ENCODE measurements at places on chromosomes 3 and 15.

- DNase-seq, result peak; percentile 67
Measured at GRCh38 chr3:174387736-174388135, 471.4 kb upstream of the NAALADL2 start.

GRCh38 chr3:177468331-177468730 is 271.0 kb upstream of the TBL1XR1 start:
- peak; percentile 100 for DNase-seq

GRCh38 chr3:124396339-124396950 is 333.8 kb upstream of the UMPS start:
- no peak for DNase-seq

DNA sequence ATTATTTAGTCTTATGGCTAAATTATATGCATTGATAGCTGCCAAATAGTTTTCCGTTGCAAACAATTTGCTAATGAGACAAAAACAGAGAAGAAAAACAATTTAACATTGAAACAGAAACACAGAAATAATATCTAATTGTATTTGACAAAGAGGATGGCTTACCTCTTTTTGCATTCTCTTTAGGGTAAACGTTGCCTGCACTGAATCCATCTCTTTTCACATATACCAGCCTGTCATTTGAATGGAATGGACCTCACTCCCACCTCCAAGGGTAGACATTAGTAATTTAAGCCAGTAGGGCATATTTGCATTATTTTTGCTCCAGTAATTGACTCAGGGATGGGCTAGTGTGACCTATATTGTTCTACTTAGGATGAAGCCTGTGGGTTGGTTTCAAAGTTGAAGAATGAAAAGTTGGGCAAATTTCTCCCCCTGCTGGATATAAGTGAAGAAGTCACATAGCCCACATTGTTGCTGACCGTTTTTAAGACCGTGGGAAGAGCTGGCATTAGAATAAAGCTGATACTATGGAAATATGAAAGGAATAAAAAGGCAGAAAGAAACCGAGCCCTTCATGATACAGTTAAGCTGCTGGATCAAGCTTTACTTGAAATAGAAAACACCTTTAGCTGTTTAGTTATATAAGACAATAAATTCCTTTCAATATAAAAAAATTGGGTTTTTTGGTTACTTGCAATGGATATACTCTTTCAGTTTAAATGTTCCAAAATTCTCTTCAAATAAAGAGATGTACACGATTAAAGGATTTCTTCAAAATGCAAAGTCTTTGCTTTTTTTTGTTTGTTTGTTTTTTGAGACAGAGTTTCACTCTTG is 26.9 kb downstream of the PIERCE2 start:
- peak; percentile 53 for DNase-seq

- DNase-seq, result no peak
Measured at GRCh38 chr3:70985572-70985971, 598.0 kb downstream of the FOXP1 start.

GRCh38 chr3:143819890-143820289 is 28.4 kb downstream of the SLC9A9 start:
- no peak for DNase-seq

- DNase-seq, result peak; percentile 93
Measured at GRCh38 chr15:71136159-71136783, 21.0 kb downstream of the THSD4 start.

DNA sequence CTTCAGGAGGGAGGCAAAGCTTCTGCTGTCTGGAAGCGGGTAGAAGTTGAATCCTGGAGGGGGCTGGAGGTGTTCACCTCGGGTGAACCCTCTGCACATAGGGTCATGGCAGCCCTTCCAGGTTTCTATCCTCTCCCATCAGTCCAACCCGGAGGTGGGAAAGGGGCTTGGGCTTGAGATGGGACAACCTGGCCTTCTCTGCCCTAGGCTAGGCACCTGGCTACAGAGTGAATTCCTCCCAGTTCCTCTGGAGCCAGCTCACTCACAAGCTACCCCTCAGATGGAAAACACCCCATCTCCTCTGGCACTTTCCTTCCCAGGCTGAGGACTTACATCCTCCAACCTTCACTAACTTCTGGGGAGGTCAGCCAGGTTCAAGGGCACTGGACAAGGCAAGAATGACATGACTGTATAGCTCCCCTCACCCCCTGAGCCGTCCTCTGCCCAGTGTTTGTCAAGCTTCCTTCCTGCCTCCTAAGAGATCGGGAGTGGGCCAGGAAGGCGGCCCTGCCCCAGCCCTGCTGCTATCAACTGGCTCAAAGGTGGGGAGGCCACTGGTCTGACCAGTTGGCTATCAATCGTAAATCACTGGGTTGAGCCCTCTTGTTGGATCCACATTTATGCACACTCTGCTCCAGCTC is 45.8 kb downstream of the KLF15 start:
- no peak for DNase-seq

DNA sequence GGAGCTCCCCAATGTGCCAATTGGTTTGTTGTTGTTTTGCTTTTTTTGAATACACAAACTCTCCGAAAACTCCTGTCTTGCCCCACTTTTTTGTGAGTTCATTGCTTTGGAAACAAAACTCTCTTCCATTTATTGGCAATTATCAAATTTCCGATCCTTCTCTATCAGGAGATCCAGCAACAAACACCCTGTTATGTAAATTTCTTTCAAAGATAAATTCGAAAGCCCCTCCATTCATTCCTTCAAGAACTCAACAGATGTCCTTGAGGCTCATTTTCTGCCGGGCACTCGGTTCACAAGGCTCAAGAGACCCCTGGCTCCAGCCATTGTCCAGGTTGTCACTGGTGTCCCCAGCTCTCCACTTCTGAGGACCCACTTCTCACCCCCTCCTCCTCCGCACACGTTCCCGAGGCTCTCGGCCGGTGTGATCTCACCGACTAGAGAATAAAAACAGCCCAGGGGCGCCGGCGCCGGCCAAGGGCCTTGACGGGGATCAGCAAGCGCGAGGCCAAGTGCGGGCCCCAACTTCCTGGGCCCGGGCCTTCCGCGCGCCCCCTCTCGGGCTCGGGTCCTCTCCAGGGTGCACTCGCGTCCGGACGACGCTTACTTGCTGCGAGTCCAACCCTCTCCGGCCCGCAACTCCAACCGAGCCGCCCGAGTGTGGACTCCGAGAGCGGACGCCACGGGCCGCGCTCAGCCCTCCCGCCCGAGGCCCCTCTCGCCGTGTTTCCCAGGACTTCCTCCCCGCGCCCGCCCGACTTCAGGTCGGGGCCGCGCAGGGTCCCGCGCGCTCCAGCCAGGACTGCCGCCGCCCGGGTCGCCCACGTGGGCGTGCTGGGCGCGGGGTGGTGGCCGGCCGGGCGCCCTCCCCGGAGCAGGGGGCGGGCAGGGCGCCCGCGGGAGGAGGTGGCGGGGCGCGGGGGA is 533 bp upstream of the SMAD3 start:
- no peak for DNase-seq

- no peak for DNase-seq
Measured at GRCh38 chr15:80090879-80091503, 31.5 kb downstream of the ZFAND6 start.

DNA sequence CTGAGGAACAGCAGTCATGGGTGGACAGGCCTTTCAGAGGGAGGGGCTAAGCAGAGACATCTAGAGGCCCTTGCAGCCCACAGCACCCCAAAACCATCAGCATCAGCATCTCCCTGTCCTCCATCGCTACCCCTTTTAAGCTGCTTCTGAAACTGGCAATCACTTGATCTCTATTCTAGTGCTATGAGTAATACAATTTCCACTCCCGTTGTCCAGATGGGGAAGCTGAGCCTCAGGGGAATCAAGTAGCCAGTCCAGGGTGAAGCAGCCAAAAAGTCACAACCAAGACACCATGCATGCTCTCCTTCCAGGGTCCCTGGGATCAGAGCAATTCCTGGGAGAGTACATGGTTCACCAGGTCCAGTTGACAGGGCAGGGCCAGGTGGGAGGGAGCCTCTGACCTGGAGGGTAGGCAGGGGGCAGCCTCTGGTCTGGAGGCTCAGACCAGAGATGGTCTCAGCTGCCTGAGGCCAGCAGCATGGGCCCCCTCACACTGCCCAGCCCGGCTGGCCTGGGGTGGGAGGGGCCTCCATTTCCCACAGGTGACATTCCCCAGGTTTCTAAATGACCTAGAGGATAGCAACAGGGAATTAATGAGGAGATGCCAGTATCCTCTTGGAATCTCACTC is 30.0 kb downstream of the KLHL25 start:
- DNase-seq, result peak; percentile 37

GRCh38 chr3:49673715-49674496 is at the start of gene APEH:
APEH (plus strand) TSS chr3:49674351; CDS start chr3:49674402, 51 bp downstream.
- peak; percentile 98 for DNase-seq

GRCh38 chr3:149145974-149146373 is 16.5 kb downstream of the HPS3 start:
- no peak for DNase-seq

DNA sequence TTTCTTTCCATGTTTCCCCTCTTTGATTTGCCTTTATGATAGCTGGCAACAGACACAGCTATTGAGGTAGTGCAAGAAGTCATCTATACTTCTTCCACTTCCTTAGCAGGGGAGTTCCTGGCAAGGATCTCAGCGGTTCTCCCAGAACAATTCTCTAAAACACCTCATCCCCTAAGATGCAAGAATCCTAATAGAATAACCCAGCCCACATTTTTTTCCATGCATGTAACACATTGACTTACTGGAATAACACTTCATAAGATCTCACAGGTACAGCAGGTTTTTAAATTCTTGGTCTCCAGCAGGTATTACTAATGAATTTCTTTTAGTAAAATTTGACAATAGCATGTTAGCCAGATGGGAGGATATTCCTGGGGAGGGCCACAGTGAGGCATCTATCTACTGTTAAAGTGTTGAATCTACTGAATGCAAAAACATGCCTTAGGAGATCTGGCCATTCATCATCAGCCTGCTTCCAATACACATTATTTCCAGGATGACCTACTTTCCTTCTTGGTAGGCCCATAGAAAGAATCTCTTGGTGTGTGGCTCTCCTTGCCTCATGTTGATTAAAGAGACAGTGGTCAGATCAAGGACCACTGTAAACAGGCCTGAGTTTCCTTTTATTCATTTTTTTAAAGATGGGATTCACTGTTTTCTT is 78.5 kb downstream of the RAD18 start:
- peak; percentile 10 for DNase-seq

DNA sequence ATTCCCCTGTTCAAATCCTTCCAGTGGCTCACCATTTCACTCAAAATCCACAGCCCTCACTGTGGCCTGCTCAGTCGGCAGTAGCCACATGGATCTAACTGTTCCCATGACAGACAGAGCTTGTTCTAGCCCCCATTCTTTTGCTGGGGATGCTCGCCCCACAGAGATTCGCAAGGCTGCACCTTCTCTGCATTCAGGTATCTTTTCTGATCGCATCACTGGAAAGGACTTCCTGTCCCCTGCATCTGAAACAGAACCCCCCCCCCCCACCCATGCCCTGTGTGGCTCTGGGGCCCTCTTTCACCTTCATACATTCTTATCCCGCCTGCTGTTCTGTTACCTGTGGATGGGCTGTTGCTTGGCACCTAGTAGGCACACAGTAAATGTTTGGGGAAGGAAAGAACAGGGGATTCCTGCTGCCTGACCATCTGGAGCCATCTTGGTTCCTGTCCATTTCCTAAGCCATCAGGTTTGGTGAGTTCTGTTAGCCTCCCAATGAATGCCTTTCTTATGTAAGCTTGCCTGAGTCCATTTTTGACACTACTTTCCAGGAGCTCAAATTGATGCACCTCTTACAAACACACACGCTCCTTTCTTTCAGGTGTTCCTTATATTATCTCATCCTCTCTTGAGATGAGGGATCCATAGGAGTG is 42.9 kb upstream of the PGPEP1L start:
- DNase-seq, result no peak

DNA sequence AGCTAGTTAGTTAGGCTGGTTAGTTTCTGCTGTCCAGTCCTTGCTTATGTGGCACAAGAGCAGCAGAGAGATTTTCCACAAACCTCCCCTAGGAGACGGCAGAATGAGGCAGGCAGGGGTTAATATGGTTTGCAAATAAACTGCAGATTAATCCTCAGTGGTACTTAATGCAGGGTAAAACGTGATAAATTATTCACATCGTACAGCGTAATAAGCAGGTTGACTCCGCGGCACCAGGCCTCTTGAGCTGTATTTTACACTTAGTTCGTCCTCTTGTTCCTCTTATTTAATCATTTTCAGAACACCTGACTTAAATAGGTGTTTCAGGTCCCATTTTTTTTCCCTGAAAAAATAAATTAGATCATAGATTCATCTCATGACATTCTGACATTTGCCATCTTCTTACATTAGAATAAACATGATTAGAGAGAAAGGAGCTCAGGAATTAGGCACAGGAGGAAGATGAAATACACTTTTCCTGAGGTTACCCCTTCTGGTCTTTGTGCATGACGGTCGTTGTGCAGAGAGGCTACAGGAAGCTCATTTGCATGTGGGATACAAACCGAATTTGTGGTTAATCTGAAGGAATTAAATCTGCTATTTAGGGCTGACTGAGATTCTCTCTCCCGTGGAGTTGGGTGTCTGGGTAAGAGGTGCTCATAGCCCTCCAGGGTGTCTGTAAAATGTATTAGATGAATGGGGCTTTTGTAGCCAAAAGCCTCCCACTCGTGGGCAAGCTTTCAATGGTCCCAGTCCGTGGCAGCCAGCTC is 27.1 kb upstream of the VPS8 start:
- no peak for DNase-seq

DNA sequence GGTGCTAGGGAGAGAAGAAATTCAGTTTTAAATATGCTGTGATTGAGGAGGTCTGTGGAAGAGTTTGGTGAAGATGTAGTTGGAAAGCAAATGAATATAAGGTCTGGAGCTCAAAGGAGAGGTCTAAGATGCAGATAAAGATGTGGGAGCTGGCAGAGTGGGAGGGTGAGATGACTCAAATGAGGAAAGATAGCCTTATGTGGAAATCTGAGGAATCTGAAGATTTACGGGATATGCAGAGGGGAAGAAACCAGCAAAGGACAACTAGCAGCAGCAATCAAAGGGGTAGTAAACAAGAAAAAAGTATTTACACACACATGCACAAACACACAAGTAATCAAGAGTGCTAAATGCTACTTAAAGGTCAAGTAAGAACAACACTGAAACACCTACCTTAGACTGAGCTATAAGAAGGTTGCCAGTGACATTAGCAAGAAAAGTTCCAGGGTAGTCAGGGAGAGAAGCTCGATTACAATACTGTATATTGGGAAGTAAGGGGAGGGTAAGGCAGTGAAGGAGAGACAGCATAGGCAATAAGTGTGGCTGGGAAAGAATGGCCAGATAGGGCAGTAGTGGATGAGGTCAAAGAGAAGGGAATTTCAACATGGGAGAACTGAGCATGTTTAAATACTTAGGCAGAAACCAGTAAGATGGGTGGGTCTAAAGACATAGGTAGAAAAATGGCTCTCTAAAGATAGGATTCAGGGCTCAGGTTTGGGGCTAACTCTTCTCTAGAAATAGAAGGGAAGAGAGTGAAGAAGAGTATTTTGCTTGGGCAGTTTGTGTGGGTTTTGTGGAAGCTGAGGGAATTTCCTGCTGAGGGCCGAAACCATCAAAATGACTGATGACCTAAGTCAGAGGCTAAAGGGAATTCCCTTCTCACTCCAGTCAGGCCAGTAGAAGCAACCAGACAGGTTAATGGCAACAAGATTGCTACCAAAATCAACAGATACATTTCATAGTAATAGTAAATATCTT is 8.9 kb downstream of the CMTM6 start:
- no peak for DNase-seq

- DNase-seq, result no peak
Measured at GRCh38 chr15:73046073-73046472, 6.2 kb upstream of the NEO1 start.

Data from fibroblast of upper back skin (primary cell).